ENCODE measurements at places on chromosomes 7 and 10.

GRCh38 chr7:32536016-32536415, 40.7 kb downstream of the AVL9 start:
- no peak for DNase-seq

- no peak for DNase-seq
These were observed 29.4 kb downstream of the ZRANB1 start for GRCh38 chr10:124971276-124971675.

DNA sequence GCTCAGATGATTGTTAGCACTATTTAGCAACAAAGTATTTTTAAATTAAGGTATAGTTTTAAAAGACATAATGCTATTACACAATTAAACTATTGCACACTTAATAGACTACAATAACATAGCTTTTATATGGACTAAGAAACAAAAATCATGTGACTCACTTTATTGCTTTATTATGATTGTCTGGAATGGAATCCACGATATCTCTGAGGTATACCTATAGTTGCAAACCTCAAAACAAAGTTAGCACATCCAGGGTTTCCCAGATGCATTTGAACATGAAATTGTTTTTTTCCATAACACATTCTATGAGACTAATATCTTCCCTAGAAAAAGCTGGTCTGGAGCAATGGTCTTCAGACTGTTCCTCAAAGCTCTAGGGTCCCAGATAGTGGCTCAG, 18.3 kb upstream of the RPEL1 start:
- no peak for DNase-seq

GRCh38 chr10:124362568-124362967, 56.2 kb downstream of the OAT start:
- DNase-seq = no peak

DNA sequence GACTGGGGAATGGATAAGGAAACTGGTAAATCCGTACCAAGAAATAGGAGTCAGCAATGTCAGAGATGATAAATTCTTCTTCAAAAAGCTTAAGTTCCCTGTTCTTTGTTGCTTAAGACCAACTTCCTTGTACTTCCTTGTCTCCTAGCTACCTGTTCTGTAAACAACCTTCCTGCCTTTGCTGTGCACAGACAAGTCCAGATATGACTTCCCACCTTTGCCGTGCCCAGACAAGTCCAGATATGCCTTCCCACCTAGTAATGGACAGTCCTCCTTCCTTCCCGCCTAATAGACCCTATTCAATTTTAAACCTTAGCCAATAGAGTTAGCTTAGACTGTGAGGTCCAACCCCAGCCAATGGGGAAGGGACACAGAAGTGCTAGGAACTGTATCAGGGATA, 2.5 kb upstream of the ZNF33A start:
- DNase-seq = no peak

DNA sequence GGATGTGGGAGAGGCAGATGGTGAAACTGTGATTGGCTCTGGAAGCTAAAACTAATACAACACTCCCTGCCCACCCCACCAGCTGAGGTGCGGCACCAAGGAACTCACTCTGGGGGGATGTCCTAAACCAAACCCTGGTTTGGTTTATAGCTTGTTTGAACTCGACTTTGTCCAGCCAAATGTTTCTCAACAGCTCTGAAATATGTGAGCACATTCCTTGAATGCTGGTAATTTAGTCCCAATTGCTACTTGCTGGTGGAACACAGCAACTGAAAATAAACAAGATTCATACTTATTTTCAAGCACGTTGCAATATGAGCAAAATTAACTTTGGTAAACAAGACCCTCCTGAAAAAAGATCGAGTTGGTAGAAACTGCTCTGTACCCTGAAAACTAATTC, 39.7 kb upstream of the CARD11 start:
- DNase-seq = no peak

DNA sequence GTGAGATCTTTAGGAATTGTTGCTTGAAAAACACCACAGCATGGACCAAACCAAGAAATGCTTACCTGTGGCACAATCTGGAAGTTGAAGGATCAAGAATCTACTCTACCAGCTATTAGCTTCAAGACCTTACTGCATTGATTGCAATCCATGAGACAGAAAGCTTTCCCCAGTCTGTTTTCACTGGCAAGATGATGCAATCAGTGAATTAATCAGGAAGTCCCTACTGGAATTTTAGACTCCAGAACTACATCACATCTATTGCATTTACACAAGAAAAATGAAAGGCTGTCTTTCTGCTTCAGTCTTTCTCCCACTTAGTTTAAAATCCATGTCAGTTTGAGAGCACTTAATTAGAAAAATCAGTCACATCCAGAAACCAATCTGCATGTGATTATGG, 191.7 kb downstream of the TFEC start:
- no peak for DNase-seq

GRCh38 chr10:83848677-83849076, 290.6 kb upstream of the GHITM start:
- DNase-seq = no peak

DNA sequence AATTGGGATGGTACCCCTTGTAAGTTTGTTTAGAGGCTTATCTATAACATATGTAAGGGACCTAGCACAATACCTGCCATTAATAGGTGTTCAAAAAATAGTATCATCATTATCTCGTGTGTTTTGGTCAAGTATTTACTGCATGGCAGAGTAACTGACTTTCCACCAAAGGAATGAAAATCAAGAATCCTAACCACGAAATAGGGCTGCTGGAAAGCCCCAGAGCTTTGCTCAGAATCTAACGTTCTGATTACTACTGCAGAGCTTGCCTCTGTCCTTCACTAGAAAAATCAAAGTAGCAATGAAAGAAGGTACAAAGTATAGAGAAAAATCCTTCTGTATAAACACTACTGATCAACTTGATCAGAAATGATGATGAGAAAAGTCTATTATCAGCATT, 34.9 kb downstream of the DCLRE1C start:
- DNase-seq = no peak

GRCh38 chr7:131090188-131090587, 237.5 kb upstream of the MKLN1 start:
- no peak for DNase-seq

DNA sequence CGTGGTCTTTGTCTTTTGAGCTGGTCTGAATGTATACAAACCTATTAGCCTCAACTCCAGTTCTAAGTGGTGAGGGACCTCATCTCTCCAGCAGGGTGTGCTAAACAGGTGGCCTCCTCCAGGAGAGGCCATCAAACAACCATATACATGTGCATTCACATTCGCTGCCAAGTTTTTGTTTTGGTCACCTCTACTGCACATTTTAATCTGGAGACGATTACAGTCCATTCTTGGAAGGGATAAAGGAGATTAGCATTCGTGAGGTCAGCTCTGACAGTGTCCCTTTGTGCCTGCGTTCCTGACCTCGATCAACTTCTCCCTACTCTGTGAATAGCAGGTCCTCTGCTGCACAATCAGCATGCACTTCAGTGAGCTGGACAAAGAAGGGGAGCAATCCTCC, 60.8 kb downstream of the RHOBTB1 start:
- no peak for DNase-seq

GRCh38 chr10:16891375-16892313, 74.4 kb upstream of the RSU1 start:
- no peak for DNase-seq

GRCh38 chr10:103800789-103801540, 54.4 kb downstream of the SH3PXD2A start:
- no peak for DNase-seq

DNA sequence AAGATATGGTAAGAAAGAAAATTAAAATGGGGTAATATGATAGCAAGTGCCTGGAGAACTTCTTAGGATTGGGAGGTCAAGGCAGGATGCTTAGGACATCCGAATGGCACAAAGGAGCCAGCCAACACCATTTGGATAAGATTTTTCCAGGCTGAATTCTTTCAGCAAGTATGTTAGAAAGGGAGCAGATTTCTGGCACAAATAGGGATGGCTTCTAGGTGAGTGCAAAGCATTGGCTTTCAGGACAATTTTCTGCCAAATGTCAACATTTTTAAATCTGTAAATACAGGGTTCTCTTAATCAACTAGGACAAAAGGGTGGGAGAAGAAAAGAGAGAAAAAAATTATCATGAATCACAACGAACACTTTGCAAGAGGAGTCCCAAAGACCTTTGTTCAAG, 409.1 kb downstream of the GPAM start:
- DNase-seq = no peak

- DNase-seq = no peak
These were observed 32.3 kb downstream of the RASGEF1A start for GRCh38 chr10:43234471-43235041.

DNA sequence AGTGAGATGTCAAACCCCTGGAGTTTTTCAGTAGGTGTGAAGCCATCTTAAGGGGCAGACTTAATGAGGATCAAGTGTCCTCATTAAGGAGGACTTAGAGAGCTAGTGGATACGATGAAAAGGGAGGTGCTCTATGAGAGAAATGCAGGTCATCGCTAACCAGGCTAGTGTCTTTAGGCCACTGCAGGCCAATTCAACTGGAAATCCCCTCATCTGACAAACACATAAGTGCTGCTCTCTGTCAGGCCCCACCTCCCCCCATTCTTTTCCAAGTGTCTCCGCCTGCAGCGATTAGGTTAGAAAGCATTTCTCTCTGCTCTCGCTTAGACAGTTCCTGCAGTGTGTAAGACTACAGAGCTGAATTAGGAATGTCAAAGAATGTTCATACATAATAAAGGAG, 33.7 kb downstream of the RBM28 start:
- no peak for DNase-seq

DNA sequence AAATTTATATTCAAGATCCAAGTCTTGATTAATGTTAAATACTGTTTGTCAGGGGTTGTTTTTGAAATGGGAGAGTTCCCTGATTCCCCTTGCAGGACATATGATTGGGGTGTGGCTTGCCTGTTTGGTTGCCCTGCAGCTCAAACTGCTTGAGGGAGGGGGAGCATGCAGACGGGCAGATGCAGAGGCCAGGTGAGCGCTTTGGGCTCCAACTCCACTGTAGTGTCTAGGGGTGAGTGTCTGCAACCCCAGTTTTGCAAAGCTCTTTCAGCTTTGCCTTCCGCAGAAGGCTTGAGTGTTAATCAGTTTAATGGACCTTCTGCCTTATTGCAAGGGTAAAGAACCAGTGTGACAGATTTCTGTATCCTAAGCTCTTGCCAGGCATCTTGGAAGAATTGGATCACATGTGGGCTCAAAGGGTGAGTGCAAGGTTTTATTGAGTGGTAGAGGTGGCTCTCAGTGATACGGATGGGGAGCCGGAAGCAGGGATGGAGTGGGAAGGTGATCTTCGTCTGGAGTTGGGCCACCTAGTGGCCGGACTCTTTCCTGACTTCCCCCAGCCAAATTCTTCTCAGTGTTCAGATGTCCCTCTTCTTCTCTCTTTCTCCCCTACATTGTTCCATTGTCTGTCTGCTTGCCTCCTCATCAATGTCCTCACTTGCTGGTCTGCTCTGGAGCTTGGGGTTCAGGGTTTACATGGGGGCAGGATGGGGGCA, 479.7 kb downstream of the ATRNL1 start:
- DNase-seq = no peak

DNA sequence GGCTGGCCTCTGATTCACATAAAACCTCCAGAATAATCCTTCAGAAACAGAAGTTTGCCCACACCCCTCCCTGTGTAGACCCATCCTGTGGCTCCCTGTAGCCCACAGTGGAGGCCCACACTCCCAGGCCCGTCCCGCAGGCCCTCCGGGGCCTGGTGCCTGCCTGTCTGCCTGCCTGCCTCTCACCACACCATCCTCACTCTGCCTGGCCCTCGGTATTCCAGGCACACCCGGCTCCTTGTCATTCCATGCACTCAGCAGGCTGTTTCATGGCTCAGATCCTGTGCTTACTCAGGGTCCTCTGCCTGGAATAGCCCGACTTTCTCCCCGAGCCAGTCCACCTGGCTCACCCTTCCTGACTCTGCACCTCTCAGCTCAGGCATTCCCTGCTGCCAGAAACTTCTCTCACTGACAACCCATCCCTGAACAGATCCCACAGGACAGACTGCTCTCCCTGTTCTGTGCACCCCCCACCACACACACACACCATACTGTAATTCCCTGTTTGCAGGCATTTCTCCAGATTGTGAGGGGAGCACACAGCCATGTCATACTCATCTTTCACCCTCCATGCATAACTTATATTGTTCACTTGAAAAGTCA, 498.0 kb upstream of the ZMIZ1 start:
- no peak for DNase-seq

DNA sequence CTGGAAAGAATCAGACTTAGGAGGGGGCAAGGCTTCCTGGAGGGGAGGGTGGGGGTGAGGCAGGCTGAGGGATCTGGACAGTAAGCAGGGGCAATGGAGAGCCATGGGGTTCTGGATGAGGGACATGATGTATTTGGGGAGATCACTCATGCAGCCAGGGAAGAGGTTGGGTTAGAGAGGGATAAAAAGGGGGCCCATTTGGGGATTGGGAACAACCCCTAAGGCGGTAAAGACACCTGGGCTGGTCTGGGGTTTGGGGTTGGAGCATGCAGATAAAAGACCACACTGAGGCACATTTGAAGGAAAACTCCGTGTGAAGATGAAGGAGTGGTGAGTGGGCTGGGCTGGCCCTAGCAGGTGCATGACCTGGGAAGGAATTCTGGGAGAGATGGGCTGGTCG, 30.8 kb downstream of the HIF1AN start:
- no peak for DNase-seq

Data from esophagus squamous epithelium (tissue), 5 donors.